ENCODE measurements at places on chromosomes 3 and 15. TPM values are rescaled to one million over a fixed set of nuclear protein-coding genes. Genes with fewer than 3 reads are reported as not detected.

DNA sequence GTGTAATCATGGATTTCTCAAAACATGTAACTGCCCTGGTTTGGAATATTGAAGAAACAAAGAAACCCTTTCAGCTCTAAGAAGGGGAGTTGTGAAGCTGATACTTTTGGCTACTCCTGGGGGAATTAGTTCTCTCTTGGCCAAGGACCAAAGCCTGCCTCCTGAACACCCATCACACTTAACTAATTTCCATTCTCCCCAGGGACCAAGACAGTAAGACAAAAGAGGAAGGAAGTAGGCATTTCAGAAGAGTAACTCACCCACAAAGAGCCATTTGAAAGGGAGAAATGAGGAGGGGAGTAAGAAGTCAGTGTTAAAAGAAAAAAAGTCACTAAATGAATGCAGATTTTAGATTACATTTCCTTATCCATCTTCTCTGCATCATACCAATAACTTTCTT, 328.0 kb upstream of the SOX2 start:
- H3K27me3 ChIP-seq: no peaks in the 10 kb centered on the region
- no peak overlapping the region for H3K4me3 ChIP-seq
- DNase-seq: no peak

DNA sequence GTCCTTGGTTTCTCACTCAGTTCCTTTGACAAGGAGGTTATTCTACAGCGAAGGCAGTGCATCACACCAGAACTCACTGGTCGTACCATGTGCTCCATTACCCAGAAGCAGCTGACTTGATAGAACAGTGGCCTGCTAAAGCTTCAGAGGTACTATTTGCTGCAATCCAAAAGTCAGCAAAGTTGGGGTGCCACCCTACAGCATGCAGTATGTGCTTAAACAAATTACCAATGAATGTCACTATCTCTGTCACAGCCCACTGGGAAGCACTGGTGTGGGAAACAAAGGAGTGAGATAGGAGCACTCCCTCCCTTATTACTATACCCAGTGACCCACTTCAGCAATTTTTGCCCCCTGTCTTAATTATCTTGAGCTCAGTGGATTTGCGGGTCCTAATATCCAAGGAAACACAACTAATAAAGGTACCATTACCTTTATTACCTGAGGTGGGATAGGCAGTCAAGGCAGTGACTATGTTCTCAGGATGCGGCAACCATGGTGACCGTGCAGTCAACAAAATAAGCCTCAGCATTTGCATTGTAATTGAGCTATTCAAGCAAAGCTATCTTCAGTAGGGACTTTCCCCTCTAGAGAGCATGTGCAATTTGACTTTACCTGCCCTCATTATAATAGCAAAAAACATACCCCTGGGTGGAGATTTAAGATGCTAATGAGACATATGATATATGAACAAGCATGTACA, 199.4 kb downstream of the OCA2 start:
- no peak for DNase-seq
- no peak overlapping the region for H3K4me3 ChIP-seq
- no peaks in the 10 kb centered on the region for H3K4me1 ChIP-seq
- H3K36me3 ChIP-seq: no peaks in the 10 kb centered on the region
- H3K27ac ChIP-seq: no peak overlapping the region

DNA sequence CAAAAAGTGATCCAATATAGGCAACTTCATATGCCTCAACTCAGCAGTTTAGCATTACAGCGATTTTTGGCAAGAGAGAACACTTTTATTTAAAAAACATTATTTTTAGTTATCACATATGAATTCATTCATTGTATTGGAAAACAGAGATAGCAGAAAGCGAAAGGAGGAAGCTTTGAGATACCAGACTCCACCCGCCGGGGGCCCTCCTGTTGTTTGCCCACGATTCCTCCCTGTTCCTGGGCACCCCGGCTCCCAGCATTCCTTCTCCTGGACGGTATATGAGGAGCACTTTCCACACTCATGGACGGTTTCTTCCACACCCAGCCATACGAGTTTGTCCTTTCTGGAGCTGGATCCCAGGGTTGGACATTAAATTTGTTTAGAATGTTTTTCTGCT, 18.2 kb downstream of the APBA2 start:
- no peaks in the 10 kb centered on the region for H3K36me3 ChIP-seq
- no peak overlapping the region for H3K27ac ChIP-seq
- H3K27me3 ChIP-seq: no peaks in the 10 kb centered on the region
- H3K4me1 ChIP-seq: no peaks in the 10 kb centered on the region

FRMD4B gene
- 15.7 TPM for polyA plus RNA-seq

GRCh38 chr15:50907601-50908208, 778 bp upstream of the AP4E1 start:
- H3K27me3 ChIP-seq: no peaks in the 10 kb centered on the region
- no peak for DNase-seq
- H3K4me3 ChIP-seq: peak overlapping the region; percentile 97
- H3K36me3 ChIP-seq: peaks cover 5% of the 10 kb centered on the region
- peaks cover 3% of the 10 kb centered on the region for H3K4me1 ChIP-seq
- no peak overlapping the region for H3K27ac ChIP-seq

SLC12A1 gene
- polyA plus RNA-seq: 0.10 TPM

DNA sequence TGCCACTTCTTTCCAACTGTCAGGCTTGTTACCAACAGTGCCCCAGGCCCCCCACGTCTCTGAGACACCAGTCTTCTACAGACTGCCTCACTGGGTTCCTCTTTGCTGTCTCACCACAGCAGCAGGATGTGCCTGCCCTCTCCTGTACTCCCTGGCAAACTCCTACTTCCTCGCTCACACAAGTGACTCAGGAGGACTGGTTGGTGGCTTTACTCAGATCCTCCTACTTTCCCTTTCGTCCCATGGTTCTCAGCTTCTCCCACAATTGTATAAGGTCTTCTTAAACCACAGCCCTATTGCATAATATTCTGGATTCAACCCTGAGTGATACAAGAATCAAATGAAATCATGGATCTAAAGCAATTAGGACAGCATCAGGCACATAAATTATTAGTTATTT, 246.6 kb upstream of the PROK2 start:
- peaks cover under 1% of the 10 kb centered on the region for H3K27me3 ChIP-seq
- no peaks in the 10 kb centered on the region for H3K36me3 ChIP-seq
- no peak overlapping the region for H3K27ac ChIP-seq
- no peak overlapping the region for H3K4me3 ChIP-seq
- H3K4me1 ChIP-seq: no peaks in the 10 kb centered on the region

GRCh38 chr3:127224118-127224517, 31.2 kb downstream of the PRR23E start:
- no peak overlapping the region for H3K4me3 ChIP-seq
- DNase-seq: no peak
- no peak overlapping the region for H3K27ac ChIP-seq
- no peaks in the 10 kb centered on the region for H3K4me1 ChIP-seq
